ENCODE measurements at places on chromosomes 4 and X.
A peak's percentile ranks its signal among the peaks of the same experiment; 100 is the strongest.

GRCh38 chrX:118764122-118764521 is 36.7 kb downstream of the IL13RA1 start:
- no peak for DNase-seq

DNA sequence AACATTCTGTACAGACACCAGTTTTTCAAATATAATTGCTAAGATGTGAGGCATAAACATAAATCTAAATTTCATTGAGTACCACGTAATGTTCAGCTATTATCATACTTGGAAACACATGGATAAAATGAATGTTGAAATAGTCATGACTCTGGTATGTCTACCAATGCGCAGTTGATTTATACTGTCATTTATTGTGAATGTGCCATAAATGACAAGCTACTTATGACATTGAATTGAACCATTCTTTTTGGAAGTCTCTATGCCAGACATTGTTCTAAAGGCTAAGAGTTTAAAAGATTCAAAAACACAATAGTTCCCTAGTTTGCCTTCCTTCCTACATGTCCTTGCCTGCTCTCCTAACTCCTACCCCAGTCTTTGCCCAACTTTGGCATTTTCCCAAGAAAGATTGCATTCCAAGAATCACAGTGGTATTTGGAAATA is 96.6 kb upstream of the DMD start:
- no peak for DNase-seq

DNA sequence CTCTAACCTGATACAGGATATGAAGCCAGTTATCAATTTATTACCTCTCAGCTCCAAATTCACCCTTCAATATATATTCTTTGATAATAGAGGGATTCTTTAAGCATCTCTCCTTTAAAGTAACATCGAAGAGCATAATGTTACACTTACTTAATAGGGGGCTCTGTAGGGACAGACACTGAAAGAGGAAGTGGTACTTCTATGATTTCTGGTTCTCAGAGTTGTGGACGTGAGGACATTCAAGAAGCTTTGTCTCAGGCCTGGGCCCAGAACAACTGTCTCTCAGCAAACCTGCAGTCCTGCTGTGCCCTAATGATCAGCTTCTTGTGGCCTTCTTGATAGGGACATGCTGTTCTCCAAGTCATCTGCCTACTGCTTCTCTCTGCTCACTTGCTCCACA is 4.2 kb upstream of the ZXDB start:
- no peak for DNase-seq

DNA sequence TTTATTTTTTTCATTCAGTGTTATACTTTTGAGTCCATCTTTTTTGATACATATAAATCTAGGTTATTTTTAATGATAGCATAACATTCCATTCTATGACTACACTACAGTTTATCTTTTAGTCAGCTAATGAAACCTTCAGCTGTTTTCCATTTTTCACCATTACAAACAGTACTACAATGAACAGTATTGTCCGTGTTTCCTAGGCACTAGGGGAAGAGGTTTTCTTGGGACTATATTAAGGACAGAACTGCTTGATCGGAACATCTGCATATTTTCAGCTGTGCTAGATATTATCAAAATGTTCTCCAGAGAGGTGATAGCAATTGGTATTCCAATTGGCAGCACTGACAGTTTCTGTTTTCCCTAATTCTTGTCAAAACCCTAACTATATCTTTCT is 44.3 kb upstream of the HCCS start:
- no peak for DNase-seq

DNA sequence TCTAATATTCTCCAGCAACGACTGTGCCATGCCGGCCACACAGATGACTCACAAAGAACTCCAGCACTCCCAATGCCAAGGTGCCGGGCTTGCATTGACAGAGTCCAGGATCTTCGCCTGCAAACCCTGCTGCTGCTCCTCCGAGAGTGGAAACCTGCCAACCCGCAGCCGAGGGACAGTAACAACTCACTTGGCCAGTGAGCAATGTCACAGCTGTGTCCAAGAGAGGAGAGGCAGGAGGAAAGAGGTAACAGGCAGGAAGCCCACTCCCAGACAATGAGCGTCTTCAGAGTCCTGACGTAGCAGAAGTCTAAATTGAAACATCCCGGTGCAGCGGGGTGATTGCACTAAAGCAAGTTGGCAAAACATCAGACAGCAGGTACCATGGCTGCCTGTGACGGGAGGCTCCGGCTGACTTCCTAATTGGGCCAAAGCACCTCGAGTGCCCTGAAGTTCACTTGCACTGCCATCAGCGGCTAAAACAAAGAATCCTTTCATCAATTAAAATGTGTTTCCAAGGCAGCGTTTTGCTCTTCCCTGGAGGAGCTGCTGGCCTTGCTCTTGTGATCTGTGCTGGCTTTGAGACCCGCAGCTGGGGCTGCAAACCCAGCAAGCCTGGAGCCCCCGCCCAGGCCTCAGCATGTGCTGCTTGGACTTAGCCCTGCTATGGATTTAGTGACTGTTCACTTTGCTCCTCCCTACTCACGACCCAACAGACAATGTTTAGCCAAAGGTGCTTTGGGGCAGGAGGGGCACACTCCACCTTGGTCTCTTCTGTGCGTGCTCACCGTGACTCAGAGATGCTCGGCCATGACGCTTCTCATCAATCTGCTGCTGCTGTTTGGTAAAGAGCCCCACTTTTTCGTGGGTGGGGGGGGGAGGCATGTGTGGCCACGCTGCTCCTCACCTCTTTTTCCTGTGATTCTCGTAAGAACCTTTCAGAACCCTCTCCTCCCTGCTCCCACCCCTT is 36.5 kb downstream of the DCTD start:
- no peak for DNase-seq

DNA sequence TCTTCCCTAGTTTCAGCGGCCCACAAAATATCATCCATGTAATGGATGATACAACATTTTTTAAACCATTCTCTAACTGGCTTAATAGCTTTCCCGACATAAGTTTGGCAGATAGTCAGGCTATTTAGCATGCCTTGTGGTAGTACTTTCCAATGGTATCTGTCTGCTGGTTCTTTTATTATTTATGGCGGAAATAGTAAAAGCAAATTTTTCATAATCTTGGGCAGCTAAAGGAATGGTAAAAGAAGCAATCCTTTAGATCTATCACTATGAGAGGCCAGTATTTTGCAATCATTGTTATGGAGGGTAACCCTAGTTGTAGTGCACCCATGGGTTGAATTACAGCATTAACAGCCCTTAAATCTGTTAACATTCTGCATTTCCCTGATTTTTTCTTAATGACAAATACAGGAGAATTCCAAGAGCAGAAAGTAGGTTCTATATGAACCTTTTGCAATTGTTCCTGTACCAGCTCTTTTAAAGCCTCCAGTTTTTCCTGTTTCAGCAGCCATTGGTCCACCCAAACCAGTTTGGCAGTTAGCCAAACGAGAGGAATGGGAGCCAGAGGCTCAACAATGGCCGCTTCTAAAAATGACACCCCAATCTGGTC is 14.3 kb upstream of the HSD17B11 start:
- no peak for DNase-seq

DNA sequence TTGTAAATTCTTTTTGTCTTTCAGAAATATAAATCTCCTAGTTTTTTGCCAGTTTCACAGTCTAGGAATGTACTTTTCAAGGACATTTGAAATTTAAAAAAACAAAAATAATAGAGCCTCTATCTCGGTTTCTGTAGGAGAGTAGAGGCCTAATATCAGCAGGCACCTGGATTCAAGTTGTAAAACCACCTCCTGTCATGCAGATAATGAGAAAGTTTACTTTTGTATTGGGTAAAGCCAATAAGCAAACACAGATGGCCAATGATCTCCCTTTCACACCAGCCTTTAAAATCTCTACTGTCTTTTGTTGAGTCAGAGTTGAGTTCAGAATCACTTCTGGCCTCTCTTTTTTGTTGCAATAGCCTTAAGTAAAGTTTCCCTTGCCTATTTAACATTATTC is 1499.9 kb downstream of the PCDH18 start:
- no peak for DNase-seq

- DNase-seq = no peak
These were observed 11.9 kb upstream of the HMGB2 start for GRCh38 chr4:173346074-173346473.

DNA sequence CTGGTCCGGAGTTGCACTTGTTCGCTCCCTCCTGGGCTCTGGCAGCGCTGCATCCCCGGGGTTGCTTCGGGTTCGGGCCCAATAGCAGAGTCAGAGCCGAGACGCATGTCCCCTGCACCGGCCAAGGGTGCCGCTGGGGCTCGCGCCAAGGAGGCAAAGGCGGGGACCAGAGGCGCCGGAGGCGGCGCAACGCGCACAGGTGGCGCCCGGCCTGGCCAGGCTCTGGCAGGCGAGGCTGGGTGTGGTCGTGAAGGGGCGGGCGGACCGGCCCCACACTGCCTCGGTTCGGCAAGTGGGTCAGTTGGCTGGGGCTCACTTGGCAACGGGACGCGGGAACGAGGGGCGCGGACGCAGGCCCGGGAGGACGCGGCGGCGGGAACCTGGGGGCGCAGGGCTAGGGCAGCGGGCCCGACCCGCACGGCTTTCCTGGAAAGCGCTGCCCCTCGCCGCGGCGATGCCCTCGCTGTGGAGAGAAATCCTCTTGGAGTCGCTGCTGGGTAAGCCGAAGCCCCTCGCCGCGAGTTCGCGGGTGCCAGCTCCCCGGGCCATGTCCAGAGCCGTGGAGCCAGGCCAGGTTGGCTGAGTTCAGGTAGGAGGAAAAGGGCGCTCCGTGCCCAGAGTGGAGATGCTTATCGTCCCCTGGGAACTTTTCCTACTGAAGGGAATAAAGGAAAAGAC is at the start of gene CWH43:
Gene CWH43, plus strand, starts transcription at position 300 of the 678 bp plus-strand sequence. Its CDS starts 155 bp downstream, at position 455.
- no peak for DNase-seq

GRCh38 chrX:20225488-20225833 is 41.2 kb downstream of the RPS6KA3 start:
- DNase-seq = no peak

- no peak for DNase-seq
These were observed 53.1 kb upstream of the SPRY1 start for GRCh38 chr4:123343400-123344041.

GRCh38 chr4:176413171-176413570 is 93.4 kb downstream of the SPCS3 start:
- no peak for DNase-seq

DNA sequence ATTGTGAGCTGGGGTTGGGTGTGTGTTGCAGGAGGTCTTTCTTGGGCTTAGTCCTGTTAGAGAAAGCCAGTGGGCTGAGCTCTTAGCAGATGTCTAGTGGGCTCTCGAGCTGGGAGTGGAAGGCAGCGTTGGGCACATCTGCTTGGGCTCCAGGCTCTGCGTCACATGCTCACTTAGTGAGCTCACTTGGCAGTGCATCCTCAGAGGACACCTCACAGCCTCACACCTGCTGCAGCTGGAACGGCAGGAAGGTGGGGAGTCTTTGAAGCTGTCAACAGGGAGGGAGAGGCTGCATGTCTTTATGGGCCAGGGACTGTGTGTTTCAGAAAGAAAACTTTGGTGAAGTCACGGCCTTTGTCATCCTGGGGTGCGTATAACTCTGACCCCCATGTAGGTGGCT is 82.2 kb downstream of the PSAPL1 start:
- no peak for DNase-seq

GRCh38 chrX:17072721-17073230 is 126.3 kb downstream of the REPS2 start:
- DNase-seq = no peak

DNA sequence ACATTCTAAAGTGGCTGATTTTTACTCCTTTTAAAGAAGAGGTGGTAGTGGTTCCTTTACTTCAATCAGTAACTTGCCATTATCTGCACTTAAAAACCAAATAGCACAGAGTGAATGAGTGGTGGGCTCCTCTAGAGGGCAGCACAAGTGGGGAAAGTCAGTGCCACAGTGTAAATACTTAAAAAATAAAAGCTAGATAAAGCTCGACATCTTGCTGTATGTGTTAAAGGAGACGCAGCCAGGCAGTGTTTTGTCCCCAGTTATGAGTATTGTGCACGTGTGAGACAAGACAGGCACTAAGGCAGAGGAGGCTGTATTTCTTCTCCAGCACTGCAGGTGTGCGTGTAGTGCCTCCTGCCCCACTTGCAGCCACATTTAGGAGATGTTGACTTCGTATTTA is 24.6 kb downstream of the NAP1L5 start:
- peak; percentile 48 for DNase-seq

GRCh38 chr4:188032170-188032569 is 36.6 kb downstream of the ZFP42 start:
- DNase-seq = no peak

- no peak for DNase-seq
These were observed 32.1 kb downstream of the TMEM131L start for GRCh38 chr4:153497988-153498967.

- DNase-seq = no peak
These were observed 319 bp downstream of the RPA4 start for GRCh38 chrX:96884027-96884426.

DNA sequence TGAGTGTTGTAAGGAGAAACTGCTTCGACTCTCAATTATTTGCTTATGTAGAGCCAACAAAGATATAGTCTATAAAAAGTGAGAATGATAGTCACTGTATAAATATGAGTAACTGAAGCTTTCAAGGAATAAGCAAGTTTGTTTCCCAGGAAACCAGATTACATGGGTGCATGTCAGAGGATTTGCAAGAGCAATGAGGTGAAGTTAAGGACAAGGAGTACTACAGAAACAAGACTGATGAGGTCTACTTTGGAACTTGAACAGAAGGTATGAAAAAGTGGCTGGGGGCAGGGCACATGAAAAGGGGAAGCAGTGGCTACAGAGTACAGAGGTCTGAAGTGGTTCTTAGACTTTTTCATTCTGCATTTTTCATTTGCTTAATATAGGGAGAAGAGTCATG is 321.0 kb upstream of the CXXC4 start:
- no peak for DNase-seq

DNA sequence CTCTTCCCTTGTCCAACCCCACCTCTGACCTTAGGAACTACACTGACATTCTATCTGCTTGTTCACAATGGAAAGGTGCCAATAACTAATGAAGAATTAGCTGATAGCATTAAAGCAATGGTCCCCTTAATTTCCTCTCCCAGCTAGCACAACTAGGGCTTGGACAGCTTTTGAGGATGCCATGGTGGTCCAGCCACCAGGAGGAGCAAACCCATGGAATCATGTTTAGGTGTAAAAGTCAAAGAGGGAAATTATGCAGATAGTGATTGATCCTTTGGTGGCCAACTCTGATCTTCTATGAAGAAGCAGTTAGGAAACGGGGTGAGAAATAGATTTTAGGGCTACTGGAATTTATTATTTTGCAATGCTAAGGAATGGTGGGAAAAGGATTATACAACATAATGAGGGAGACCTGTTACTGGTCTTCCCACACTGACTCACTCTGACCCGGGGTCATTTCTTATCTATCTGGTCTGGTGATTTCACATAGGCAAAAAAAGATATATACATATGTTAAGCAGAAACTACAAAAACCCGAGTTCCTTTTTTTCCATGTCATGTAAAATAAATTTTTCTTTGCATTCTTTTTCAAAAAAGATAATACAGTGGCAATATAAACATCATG is 45.8 kb upstream of the FBXW7 start:
- DNase-seq = no peak

GRCh38 chr4:137651128-137651527 is 118.8 kb upstream of the PCDH18 start:
- no peak for DNase-seq

- no peak for DNase-seq
These were observed 649.6 kb upstream of the DIPK2B start for GRCh38 chrX:45850197-45850774.

Measured in HEK293T (cell line).